ENCODE measurements at places on chromosomes 1 and 21.

DNA sequence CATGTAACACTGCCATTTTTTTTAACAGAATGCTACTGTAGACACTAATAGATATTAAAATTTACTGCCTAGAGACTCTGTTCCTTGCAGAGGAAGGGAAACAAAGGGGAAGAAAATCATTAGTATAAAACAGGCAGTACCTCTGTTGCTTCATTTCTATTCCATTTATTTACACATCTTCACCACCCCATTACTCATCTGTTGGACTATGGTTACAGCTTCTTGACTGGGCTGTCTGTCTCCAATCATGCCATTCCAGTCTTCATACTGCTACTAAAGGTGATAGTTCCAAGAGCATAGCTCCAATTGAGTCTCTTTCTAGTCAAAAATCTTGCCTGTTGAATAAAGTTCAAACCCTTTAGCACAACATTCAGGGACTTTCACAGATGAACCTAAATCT is 22.2 kb upstream of the GPR25 start:
- no peaks in the 10 kb centered on the region for H3K4me1 ChIP-seq
- H3K27ac ChIP-seq: no peak overlapping the region
- no peak overlapping the region for H3K4me3 ChIP-seq
- DNase-seq: no peak

DNA sequence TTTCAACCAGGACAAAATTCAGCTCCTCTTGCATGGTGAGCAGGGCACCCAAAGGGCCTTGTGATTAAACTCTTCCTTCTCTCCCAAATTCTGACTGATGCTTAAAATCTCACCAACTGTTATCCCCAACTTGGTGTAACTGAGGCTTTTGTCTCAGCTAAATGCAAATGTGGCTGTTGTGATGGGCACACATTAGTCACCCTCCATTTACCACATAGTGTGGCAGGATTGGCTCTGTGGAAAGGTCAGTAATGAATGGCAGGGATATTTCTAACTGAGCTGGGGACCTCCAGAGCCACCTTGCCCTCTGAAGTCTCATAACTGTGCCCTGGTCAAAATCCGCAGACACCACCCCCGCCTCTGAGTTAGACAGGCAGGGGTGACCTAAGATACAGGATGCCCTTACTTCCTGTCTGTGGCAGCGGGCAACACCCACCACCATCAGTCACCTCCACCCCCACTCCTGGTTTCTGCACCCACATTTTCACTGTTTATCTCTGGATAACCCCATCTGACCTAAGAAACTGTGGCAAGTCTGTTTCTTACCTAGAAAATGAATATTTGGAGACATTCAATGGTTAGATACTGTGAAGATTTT is 25.4 kb upstream of the RGS16 start:
- H3K27me3 ChIP-seq: no peaks in the 10 kb centered on the region
- H3K4me3 ChIP-seq: no peak overlapping the region
- no peak overlapping the region for H3K27ac ChIP-seq
- no peaks in the 10 kb centered on the region for H3K36me3 ChIP-seq
- no peaks in the 10 kb centered on the region for H3K4me1 ChIP-seq

- H3K4me3 ChIP-seq: no peak overlapping the region
- H3K27me3 ChIP-seq: no peaks in the 10 kb centered on the region
- no peaks in the 10 kb centered on the region for H3K36me3 ChIP-seq
- H3K4me1 ChIP-seq: no peaks in the 10 kb centered on the region
These were observed 45.5 kb downstream of the SNRPE start for GRCh38 chr1:203906932-203907331.

DNA sequence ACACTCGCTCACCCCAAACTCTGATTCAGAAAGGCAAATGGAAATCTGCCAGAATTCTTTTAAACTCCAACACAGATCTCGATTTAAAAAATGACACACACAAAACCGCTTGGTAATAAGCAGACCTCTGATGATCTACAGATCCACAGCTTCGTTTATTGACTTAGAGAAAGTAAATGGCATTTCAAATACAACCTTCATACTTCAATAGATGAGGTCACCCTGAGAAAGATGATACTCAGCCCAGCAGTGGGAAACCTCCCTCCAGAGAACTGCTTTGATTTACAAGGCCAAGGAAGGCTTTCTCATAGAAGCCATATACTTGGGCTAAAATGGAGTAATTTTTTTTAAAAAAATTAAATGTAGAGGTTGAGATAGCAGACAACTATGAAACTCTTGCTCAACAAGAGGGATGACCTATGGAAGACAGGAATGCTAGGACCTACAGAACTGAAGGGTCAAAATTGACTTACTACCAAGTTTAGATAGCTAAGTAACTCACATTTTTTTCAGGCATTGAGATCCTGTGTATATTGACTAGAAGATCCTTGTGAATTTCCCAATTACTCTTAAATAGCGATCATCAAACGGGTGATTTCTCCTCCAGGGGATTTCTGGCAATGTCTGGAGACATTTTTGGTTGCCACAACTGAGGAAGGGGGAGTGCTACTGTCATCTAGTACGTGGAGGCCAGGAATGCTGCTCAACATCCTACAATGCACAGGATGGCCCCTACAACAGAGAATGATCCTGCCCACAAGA is 143.9 kb downstream of the CLIC6 start:
- H3K27me3 ChIP-seq: no peaks in the 10 kb centered on the region
- no peaks in the 10 kb centered on the region for H3K36me3 ChIP-seq
- H3K4me3 ChIP-seq: no peak overlapping the region
- H3K4me1 ChIP-seq: no peaks in the 10 kb centered on the region

GRCh38 chr21:44526096-44526997 is 13.6 kb downstream of the KRTAP10-1 start:
- no peak overlapping the region for H3K27ac ChIP-seq
- no peaks in the 10 kb centered on the region for H3K4me1 ChIP-seq
- H3K4me3 ChIP-seq: no peak overlapping the region
- H3K27me3 ChIP-seq: no peaks in the 10 kb centered on the region
- no peaks in the 10 kb centered on the region for H3K36me3 ChIP-seq

GRCh38 chr1:164519426-164519825 is 39.6 kb upstream of the PBX1 start:
- no peak overlapping the region for H3K4me3 ChIP-seq
- H3K27me3 ChIP-seq: no peaks in the 10 kb centered on the region
- no peaks in the 10 kb centered on the region for H3K36me3 ChIP-seq
- peaks cover 11% of the 10 kb centered on the region for H3K4me1 ChIP-seq
- no peak for DNase-seq

DNA sequence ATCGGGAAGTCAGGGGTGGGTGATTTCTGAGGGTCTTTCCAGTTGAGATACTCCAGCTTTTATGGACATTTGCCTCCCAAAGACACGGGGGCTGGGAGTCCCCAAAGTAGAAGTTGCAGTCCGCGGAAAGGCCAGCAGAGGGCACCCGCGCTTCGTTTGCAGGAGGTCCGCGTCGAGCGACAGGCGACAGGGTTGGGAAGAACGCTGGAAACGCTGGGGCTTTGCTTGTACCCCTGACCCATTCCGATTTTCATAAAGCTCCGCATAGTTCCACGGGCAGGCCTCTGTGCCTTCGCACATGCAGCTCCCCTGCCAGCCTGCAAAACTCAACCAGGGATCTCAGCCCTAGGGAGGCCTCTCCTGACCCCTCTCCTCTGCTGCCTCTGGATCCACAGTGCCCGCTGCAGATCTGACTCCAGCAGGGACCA is 44.2 kb upstream of the LAPTM5 start:
- H3K4me3 ChIP-seq: no peak overlapping the region
- no peaks in the 10 kb centered on the region for H3K36me3 ChIP-seq
- H3K27ac ChIP-seq: no peak overlapping the region
- H3K4me1 ChIP-seq: no peaks in the 10 kb centered on the region
- no peaks in the 10 kb centered on the region for H3K27me3 ChIP-seq

DNA sequence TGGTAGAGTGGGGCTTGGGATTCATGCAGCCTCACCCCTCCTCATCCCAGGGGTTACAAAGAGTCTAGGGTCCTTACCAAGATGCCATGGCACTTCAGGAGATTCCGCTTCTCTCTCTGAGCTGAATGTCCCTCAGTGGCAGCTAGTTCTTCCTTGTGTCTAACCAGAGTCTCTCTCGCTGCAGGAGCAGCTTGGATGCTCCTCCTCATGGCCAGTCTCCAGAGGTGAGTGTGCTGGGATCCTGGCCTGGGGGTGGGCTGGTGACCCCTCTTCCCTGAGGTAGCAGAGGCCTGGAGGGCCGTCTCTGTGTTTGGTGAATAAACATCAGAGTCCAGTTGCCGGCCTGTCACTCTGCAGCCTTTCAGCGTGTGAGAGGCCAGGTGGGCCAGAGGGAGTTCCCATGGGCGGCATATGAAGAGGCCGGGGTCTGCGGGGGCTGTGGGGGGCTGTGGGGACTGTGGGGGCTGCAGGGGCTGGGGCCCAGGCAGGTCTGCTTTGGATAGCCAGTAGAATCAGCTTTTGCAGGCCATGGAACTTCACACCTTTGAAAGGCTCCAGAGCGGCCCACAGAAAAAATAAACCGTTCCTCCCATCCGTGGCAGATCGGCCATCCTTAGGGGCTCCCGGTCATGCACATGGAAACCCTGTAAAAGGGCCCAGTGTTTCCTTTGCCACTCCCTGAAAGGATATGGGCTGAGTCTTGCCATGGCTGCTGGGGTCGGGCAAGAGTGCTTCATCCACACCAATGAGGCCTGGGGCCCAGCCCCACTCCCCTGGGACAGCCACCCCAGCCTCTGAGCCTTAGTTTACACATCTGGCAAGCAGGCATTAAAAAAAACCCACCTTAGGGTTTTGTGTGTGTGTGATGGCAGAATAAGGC is 256.4 kb downstream of the FOXD2 start:
- H3K27ac ChIP-seq: no peak overlapping the region
- H3K4me1 ChIP-seq: no peaks in the 10 kb centered on the region
- no peak overlapping the region for H3K4me3 ChIP-seq
- no peaks in the 10 kb centered on the region for H3K27me3 ChIP-seq

- no peaks in the 10 kb centered on the region for H3K27me3 ChIP-seq
- no peaks in the 10 kb centered on the region for H3K4me1 ChIP-seq
These were observed 74.1 kb downstream of the RRAGC start for GRCh38 chr1:38785285-38786039.

Data from right atrium auricular region (tissue), 2 donors.